AML-193 (cell line): ENCODE measurements at places on chromosomes 11 and 22.
A peak's percentile ranks its signal among the peaks of the same experiment; 100 is the strongest.

DNA sequence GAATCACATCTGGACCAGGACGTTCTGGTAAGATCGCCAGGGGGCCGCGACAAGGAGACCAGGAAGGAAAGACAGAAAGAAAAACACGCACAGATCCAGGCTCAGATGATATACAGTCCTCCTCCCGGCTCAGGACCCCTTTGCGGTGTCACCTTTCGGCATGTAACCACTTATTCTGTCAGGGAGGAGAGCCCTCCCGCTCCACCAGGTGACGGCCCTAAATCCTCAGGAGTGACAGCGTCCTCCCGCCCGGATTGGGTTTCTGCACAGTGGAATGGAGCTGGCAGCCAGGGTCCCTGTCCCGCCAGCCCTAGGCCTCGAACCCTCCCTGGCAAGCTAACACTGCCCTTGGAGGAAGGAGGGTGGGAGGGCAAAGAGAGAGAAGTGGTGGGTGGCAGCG, 24.3 kb upstream of the KCNQ1OT1 start:
- DNase-seq: no peak

DNA sequence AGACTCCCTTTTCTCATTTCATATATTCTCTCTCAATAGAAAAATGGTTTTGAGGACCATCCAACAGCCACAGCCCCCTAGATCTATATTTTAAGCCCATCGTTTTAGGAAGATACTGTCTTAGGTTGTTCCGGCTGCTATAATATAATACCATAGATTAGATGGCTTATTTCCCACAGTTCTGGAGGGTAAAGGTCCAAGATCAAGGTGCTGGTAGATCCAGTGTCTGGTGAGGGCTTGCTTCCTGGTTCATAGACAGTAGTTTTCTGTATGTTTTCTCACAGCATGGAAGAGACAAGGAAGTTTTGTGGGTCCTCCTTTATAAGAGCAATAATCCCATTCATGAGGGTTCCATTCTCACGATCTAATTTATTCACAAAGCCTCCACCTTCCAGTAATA, 215.1 kb downstream of the AASDHPPT start:
- no peak for DNase-seq

GRCh38 chr11:18907391-18907790, 31.8 kb downstream of the MRGPRX1 start:
- DNase-seq: no peak

GRCh38 chr11:279040-279965, 1.1 kb downstream of the NLRP6 start:
- DNase-seq: no peak

GRCh38 chr11:18294862-18295261, 27.1 kb downstream of the HPS5 start:
- no peak for DNase-seq

DNA sequence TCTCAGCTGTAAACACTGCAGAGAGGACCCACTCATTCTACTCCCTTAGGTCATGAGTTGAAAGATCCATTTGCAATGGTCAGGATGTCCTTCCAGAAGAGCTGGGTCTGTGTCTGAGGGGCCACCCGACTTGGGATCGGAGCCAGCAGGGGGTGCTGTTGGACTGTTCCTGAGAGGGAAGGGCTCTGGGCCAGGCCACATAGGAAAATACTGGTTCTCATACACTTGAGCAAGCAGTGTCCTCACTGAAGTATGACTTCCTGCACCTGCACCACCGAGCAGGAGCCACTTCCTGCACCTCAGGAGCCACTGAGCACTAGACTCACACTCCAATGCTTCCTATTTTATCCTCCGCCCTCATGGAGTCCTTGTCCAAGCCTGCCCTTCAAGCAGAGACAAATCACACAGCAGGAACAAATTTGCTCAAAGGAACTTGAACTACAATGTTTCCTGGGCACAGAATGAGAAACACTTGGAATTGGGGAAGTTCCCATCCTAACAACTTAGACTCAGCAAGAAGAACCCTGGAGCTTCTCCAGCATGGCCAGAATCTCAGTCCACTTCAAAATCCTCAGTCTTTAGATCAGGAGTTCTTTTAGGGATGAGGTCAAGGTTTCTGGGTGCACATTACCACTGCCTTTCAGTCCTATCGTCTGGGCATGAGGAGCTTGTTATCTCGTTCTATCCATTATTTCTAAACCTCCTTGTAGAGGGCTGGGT, 36.6 kb upstream of the VPREB1 start:
- DNase-seq: peak; percentile 63

- DNase-seq: no peak
Measured at GRCh38 chr11:111063726-111064517, 181.6 kb upstream of the POU2AF2 start.

DNA sequence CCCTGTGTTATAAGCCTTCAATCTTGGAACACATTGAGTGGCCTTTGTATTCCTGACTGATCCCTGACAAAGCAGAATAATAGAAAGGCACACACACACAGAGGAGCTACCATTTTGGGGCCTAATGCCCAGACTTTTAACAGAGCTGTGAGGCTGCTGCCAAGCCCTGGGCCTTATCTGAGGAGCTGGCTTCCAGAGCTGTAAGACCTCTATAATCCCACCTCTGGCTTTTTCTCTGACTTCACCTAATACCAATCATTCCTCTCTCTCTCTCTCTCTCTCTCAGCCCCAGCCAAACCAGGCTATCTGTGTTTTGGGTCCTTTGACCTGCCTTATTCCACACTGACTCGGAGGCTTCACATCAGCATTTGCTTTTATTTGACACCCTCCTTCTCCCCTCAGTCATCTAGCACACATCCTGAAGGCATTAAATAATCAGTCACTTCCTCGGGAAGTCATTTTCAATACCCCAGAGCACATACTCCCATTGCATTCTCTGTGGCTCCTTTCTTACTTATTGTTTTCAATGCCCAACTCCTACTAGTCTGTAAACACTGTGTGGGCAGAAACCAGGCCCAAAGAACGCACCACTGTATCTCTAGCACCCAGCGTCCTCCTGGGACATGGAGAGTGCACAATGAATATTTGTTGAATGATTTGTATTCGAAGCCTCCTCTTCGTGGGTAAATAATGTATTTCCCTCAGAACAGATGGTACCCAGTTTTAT, 21.2 kb upstream of the TRIM44 start:
- DNase-seq: no peak

GRCh38 chr22:17862646-17863181, 88.4 kb upstream of the BID start:
- DNase-seq: peak; percentile 10

DNA sequence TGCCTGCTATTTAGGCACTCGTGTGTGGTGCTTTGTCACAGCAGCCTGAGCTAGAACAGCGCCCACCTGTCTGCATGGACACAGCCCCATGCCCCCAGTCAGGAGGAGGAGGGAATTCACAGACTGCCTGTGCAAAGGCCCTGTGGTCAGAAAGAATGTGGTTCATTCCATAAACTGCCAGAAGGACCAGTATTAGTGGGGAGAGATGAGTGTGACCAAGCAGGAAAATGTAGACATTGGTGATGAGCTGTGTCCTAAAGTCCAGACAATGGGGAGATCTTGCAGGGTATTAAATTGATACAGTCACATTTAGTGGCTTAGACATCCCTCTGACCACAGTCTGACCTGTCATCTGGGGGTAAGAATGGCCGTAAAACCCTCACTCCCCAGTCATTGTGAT, 83.7 kb upstream of the LINC01488 start:
- DNase-seq: no peak
